LHCN-M2 (cell line): ENCODE measurements at places on chromosomes 1 and 21. TPM values are rescaled to one million over a fixed set of nuclear protein-coding genes. Genes with fewer than 3 reads are reported as not detected.

AMY1C gene
- total RNA-seq: not detected in 2 replicates

HIVEP3 gene
- total RNA-seq: 1.5 and 2.1 TPM in 2 replicates

RXRG gene
- not detected in 2 replicates for total RNA-seq

CCDC27 gene
- not detected in 2 replicates for total RNA-seq

CSF3R gene
- total RNA-seq: not detected in 2 replicates

PDPN gene
- 0.86 TPM in 1 of 2 replicates, not detected in the other for total RNA-seq

RCSD1 gene
- total RNA-seq: 42.7 and 81.9 TPM in 2 replicates

OR2L5 gene
- total RNA-seq: not detected in 2 replicates

- DNase-seq: no peak
Measured at GRCh38 chr1:244269169-244269568, 182.5 kb downstream of the ADSS2 start.

DNA sequence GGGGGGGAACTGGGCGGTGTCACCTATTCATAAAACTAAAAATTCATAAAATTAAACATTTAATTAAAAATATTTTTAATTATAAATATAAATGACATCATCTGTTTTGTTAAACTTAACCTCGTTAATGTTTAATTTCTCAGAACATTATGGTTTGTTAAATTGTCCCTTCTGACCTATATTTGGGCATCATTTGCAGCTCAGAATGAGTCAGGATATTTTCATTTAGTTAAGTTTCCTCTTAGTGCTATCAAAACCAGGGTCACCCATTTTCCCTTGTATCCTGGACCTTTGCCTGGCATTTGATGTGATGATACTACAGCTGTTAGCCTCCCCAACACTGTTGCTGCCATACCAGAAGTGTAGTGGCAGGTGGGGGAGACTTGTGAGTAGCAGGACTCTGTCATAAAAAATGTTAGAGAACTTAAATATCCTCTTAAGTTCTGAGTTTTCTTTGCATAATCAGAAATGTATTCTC is 30.3 kb downstream of the TSNAX start:
- DNase-seq: peak; percentile 92

DNA sequence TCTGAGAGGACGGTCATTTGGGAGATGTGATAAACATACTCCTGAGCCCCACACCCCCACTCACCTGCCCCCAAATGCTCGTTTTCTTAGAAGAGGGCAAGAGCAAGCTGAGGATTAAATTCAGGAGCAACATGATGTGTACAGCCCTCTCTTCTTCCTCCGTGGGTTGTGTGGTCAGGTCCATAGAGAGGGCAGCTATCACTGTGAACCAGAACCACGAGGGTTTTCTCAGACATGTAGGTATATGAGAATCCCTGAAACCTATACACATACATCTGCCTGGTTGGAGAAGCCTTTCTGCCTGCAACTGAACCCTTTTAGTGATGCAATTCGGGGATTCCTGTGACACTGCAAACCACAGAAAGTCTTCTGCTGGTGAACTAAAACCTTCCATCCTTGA is 38.9 kb downstream of the PGM1 start:
- no peak for DNase-seq

- DNase-seq: no peak
Measured at GRCh38 chr1:28450561-28450960, 55.3 kb upstream of the RCC1 start.

- DNase-seq: peak; percentile 23
Measured at GRCh38 chr1:80656641-80657040, 1144.1 kb upstream of the ADGRL2 start.

DNA sequence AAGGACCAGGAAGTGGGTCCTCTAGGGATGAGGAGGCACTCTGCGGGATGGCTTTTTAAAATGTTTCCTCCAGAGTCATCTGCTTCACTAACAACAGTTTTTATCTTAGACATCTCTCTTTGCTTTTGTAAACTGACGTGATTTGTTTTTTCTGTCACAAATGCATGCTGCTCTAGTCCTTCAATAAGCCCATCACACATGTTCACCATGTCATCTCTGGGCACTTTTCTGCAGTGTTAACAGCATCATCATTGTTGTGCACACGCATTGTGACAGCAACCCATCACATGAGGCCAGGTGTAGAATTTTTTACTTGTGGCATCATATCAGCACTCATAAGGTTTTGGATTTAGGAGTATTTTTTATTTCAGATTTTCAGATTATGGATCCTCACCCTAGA is 12.5 kb downstream of the RGS2 start:
- DNase-seq: no peak

DNA sequence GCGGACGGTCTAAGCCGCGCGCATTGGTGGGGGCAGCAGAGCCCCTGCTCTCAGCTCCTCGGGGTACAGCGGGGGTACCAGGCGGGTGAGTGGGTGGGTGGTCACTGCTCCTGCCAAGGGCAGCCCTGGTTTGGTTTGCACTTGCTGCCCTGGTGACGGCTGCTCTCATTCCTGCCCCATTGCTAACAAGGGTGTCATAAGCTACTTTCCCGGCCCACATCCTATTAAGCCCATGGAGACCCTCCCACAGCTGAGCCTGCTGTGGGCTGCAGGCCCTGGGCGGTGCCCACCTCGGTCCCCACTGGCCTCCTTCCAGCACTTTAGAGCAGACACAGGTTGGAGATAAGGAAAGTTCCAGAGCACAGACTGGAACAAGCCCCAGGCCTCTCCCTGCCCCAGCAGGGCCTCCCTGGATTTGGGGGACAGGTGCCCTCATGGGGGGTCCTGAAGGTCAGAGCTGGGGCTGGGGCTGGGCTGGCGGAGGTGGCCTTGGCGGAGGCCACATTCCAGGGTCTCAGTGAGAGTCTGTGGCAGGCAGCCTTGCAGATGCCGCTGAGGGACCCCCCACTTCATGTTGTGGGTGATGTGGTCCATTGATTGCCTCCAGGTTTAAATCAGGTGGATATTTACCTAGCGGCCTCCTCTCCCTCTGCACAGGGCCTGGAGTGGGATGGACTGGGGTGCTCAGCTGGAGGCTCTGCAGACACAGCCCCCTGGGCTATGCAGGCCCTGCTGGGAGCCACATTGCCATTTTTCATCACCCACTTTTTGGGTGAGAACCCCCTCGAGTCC is 27.0 kb downstream of the COL18A1 start:
- DNase-seq: no peak

GRCh38 chr21:44614961-44615391 is 3.1 kb downstream of the KRTAP10-8 start:
- DNase-seq: no peak

GRCh38 chr1:28507646-28508434 is 2.0 kb downstream of the RCC1 start:
- DNase-seq: peak; percentile 4

DNA sequence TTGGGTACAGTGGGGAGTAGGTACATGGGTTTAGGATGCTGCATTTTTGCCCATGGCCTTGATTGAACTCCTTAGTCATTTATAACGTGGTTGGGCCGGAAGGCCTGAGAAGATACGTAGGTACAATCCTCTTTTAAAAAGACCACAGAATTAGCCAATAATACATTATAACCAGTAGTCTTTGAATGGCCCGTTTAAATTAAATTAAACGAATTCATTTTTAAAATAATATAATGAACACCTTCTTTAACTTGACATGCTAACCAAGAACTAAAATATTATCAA is 20.1 kb upstream of the ADAR start:
- DNase-seq: no peak

DNA sequence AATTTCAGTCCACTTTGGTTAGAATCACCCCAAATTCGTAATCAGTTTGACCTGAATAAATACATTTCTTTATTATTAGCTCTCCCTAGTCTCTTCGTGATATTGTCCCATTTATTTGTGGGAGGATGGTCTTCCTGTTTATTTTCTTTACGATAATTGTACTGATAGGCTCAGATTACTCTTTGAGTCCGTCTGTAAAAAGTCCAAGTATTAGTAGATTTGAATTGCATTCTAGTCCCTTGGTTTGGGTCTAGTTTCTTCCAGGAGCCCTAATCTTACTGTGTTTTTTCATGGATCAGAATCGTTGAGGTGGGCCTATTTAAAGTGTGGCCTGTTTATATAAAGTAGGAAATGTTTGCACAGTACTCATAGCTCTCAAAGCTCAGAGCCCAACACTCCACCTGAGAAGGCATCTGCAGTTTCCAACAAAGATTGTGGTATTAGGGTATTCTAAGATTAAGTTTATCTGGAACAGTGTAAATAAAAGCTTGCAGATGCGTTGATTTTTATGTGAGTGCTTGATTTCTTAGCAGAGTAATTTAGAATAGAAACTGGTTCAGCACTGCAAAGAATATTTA is 33.1 kb downstream of the MAP3K21 start:
- no peak for DNase-seq

DNA sequence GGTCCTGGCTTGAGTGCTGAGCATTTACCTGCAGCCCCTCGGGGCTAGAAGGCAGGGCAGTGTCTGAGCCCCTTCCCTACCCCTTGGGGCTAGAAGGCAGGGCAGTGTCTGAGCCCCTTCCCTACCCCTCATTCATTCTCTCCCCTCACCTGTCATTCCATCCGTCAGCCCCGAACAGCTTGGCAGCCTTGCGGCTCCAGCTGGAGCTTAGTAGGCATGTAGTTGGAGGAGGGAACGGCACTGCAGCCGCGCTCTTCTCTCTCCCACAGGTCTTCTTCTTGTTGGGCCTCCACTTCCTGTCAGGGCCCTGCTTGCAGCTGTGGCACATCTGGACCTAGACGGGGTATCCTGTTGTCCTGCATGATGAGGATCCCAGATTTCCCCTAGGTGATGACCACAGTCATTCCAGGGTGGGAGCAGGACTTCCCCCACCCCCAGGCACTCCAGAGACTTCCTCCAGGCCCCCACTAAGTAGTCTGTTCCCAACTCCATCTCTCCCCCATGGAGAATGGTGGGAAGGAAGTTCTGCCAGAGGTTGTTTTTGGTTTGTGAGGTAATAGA is 22.2 kb downstream of the MAPKAPK2 start:
- DNase-seq: no peak

DNA sequence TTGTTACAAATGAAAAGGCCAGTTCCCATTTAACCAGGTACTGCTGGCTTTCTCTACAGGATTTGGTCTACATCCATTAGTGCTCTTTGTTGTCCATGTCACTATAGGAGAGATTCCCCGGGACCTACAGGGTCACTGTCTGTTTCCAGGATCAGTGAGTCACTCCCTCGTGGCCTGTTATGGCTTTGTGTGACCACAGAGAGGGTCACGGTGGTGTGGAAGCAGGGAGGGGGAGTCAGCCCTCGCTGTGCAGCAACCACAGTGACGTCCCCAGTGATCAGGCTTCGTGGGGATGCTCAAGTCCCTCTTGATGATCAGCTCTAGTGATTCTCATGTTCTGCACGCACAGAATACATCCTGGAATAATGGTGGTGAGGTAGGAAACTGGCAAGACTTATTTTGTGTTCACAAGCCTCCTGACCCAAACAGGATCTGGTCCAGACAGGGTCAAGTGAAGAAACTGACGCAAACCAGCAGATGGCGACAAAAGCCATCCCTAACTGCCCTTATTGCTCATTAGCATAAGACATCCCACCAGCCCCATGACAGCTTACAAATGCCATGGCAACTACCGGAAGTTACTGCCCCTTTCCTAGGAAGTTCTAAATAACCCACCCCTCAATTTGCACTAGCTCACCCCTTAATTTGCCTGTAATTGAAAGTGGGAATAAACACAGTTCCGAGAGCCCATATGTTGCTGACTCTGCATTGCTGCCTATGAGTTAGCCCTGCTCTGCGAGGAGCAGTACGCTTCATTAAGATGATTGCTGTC is 98.5 kb downstream of the DISC1 start:
- DNase-seq: peak; percentile 69

DNA sequence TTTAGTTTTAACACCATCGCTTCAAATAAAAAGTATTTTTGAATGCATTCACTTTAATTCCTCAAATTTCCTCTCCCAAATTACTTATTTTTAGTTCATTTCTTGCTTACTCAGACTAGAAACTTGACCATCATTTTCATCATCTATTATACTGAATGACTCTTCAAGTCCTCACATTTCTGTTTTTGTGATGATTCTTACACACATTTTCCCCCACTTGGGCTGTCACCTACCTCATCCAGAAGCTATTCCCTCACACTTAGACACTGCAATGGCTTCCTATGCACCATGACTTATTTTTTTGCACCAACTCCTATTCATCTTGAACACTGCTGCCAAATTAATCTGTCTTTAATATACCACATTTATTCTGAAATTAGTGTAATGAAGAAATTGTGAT is 239.6 kb upstream of the DUSP10 start:
- DNase-seq: no peak

- DNase-seq: no peak
Measured at GRCh38 chr1:35454176-35454575, 103.0 kb downstream of the KIAA0319L start.

- no peak for DNase-seq
Measured at GRCh38 chr1:42742617-42743316, 2.7 kb upstream of the CLDN19 start.

DNA sequence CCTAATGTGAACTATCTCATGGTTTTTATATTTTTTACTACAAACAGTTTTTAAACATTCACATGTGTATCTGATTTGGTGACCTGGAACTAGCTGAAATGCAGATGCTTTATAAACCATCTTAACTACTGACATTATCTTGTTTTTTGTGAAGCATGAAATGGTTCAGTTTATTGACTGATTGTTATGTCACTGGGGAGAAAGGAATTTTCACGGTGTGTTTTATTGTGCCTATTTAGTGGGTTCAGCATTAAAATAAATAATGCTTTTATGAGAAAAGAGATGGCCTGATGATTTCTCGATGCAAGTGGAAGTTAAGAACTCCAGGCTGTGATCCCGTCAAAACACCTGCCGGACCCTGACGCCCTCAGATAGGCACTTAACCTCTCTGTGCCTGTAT is 79.9 kb upstream of the KIF26B start:
- DNase-seq: no peak

DNA sequence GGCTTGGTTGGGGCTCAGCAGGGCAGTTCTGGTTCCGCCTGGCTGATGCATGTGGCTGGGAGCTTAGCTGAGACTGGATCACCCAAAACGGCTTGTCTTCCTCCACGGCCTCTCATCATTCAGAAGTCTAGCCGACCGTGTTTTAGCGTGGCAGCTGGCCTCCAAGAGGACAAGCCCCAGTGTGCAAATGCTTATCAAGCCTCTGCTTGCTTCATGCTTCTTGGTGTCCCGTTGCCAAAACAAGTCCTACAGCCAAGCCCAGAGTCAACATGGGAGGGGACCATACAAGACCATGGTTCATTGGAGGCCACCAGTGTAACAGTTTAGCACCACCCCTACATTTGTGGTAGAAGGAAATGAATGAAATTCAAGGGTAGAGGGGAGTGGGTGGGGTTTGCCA is 10.5 kb upstream of the KDF1 start:
- no peak for DNase-seq

DNA sequence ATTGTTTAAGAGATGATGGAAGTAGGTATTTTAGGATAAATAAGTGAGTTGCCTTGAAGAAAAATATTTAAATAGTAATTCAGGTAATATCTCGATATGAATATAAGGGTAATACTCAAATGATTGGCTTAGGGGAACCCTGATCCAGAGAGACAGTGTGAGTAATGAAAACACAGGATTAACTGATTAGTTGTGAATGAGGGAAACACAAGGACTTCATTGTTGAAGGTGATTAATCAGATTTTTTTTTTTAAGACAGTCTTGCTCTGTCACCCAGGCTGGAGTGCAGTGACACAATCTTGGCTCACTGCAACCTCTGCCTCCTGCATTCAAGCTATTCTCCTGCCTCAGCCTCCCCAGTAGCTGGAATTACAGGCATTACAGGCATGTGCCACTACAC is 12.7 kb downstream of the SLC25A33 start:
- DNase-seq: no peak
